Globus pallidus (tissue), 1 donor: ENCODE measurements at places on chromosomes 16 and 17.

- no peak for DNase-seq
Measured at GRCh38 chr16:76976101-76976500, 214.9 kb upstream of the MON1B start.

GRCh38 chr16:56370185-56370874 is 55.0 kb downstream of the AMFR start:
- no peak for DNase-seq

- no peak for DNase-seq
Measured at GRCh38 chr17:16013943-16014407, 14.4 kb downstream of the TTC19 start.

- DNase-seq, result no peak
Measured at GRCh38 chr16:11631214-11631613, 37.0 kb upstream of the SNN start.

- no peak for DNase-seq
Measured at GRCh38 chr16:89922477-89922883, 662 bp upstream of the TUBB3 start.

DNA sequence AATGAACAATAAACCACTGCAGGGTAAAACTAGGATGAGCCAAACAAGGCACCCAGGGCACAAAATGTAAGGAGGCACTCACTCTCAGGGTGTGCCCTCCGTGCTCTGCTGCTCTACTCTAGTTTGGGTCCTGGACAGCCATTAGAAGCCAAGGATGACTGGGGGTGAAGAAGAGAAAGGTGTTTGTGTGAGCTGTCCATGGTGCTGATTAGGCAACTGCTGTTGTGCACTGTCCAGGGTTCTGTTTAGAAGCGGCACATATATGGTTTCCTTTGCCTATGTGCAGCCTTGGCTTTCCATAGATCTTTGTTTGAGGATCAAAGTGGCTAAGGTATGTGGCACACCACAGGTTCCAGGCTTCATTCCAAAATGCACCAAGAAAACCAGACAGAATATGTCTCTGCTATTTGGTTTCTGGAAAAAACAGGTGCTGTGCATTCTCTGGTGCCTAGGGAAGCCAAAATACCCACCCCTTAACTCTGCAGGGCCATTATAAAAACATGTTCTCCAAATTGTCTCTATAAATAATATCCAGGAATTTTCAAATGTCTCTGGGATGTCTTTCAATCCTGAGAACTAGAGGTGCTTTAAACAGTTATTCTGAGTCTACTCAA is 123.5 kb downstream of the CBLN1 start:
- DNase-seq, result no peak

- no peak for DNase-seq
Measured at GRCh38 chr16:6211644-6212043, 1114.0 kb upstream of the EEF2KMT start.
